ENCODE measurements at places on chromosomes 7 and 10.

GRCh38 chr7:69889338-69889975, 291.2 kb downstream of the AUTS2 start:
- no peak for DNase-seq

DNA sequence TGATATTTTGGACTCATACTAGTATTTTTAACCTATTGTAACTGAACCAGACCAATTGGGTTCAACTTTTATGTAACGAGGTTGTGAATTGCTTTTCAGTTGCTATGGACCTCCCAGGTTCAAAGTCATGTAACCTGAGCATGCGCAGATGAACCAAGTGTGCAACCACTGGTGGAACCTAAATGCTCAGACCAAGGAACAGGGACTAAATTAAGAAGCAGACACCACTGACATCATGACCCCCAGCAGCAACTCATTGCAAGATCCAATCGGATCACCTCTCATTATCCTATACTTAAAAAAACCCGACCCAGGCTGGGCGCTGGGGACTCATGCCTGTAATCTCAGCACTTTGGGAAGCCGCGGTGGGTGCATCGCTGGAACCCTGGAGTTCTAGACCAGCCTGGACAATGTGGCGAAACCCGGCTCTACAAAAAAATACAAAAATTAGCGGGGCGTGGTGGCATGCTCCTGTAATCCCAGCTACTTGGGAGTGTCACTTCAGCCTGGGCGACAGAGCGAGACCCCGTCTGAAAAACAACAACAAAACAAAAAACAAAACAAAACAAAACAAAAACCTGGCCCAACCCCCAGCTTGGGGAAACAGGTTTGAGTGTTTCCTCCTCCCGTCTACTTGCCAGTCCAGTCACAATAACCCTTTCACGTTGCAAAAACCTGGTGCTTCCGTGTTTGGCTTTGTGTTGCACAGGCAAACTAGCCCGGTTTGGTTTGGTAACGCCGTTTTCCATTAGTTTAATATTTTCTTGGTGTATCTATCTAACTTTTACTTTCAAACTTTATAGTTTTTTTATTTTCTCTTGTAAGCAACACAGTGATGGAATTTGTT, 11.3 kb upstream of the ZNF518A start:
- no peak for DNase-seq

DNA sequence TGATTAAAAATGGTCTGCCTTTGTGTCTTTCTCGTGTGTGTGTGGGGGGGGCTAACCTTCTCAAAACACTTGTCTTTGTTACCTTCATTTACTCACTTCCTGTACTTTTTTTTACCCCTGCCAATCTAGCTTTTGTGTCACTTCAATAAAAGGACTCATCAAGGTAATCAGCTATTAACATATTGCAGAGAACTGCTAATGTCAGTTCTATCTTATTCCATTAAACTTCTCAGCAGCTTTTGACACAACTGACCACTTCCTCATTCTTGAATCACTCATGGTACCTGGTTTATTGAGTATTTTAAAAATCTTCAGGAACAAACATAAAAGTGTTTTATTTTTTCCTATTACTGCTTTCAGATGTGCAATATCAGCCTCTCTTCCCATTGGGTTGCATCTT, 59.8 kb downstream of the SLC25A40 start:
- no peak for DNase-seq

DNA sequence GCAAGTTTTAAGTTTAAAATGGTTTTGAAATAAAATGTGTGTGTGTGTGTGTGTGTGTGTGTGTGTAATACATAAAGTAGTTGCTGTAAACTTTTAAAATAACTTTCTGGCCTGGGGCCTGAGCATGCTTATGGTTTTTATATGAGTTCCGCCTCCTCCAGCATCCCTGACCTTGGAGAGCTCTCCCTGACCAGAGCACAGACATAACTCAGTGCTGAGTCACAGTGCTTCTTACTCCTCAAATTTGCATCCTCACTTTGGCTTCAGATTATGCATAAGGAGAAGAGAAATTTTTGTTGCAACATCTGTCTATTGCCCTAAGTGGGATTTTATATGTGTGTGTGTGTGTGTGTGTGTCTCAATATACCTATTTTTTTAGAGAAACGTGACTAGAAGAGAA, 200.8 kb downstream of the ELMO1 start:
- DNase-seq, result no peak

GRCh38 chr7:8149222-8149621, 112.7 kb downstream of the ICA1 start:
- no peak for DNase-seq

Data from stimulated activated CD8-positive, alpha-beta memory T cell treated with anti-CD3 and anti-CD28 coated beads, Interleukin-15, amount 100 ng/mL, for 24 hours (primary cell).